ENCODE measurements at places on chromosomes 11 and 22.

DNA sequence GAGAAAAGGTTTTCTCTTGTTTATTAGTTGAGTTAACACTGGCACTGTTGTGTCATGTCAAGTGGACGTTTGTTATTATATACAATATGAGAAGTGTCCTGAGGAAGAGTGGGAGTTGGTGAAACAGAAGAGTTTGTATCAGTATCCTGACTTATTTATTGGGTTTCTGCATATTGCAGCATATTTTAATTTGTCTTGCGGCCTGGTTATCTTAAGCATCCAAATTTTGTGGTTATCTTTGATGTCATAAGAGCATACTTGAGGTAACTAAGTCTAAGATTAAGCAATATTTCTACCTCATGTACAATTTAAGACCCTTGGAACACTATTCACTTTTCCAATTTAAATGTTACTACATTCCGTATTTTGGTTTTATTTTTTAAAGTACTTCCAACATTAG is 103.5 kb downstream of the DDX10 start:
- DNase-seq = no peak

DNA sequence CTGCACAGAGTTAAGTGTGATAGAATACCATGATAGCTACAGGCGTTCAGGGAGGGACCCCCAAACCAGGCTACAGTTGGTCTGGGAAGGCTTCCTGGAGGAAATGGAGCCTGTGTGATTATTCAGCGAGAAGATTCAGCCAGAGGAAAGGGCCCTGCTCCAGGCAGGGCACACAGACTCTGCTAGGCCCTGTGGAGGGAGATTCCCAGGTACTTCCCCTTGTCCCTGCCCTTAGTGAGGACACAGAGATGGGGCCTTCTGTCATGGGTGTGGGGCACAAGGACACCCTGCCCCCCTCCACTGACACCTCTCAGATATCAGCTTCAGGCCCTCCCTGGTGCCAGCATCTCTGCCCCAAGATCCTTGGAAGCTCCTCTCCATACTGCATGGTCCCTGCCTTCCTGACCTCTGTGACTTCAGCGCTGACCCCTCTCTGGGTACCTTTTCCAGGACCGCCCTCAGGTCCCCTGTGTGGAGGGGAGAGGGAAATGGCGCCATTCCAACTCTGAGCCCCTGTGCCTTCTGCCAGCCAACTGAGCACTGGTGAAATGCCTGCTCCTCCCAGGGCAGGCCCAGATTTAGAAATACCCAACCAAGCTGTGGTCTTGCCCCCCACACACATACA is 12.6 kb upstream of the POU2F3 start:
- no peak for DNase-seq

- DNase-seq = no peak
Observed at GRCh38 chr22:30923168-30923900, 45.2 kb downstream of the MORC2 start.

GRCh38 chr22:25407226-25407858 is 157.1 kb upstream of the GRK3 start:
- no peak for DNase-seq

DNA sequence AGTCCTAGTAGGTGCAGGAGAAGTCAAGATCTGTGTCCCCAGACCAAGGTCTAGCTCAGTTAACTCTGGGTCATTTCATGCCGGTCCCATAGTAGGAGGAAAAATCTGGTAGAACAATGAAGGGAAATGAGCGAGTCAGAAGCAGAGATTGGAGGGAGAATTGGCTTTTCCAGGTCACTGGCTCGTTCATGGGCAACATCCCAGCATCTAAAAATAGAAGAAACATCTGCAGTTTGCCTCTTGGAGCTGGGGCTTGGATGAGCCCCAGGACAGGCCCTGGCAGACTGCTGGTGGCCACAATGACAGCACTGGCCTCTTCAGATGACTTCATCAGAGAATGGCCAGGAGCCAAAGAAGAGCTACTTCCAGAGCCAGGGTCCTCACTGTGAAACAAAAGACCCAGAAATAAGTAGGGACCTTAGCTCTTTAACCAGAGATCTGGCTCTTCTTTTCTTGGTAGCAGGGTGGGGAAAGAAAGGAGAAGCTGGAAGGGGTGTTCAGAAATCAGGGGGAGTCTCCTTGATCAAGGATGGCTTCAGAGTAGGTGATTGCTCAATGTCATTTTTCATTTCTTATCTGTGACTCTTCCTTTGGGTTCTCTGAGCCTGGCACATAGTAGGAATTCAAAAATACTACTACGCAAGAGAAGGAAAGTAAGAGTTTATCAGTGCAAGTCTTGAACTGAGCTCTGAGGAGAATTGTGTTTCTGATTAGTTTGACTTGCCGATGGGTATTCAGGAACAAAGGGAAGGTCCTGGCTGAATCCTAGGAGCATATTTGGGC is 102.6 kb downstream of the TMPRSS5 start:
- no peak for DNase-seq

DNA sequence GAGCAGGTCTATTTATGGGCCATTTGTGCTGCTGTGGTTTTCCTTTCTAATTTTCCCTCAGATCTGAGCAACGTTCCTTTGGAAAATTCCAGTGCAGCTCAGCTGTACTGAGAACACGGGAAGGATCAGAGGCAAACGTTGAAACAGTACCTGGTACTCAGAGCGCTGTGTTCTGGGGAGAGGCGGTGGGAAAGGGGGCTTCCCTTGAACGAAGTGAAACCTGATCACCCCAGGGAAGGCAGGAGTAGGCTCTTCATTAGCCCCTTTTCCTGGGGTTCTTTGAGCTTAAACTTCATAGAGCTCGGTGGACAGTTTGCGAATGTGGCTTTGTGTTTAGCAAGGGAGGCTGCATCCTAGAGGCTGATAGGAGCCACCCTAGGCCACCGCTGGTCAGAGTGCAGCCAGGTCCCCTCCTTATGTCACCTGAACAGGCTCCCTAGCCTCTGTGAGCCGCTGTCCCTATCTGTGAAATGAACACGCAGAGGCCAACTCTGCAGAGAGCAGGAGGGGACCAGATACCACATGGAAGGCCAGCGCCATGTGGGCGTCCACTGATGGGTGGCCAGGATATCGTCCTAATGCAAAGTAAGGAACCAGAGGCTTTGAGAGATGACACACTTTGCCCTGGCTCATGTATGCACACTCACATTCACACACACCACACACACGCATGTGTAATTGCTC is 1464.8 kb downstream of the BRD1 start:
- no peak for DNase-seq

- DNase-seq = no peak
Observed at GRCh38 chr11:17607083-17607429, 60.0 kb downstream of the OTOG start.

GRCh38 chr22:46813816-46814597 is 51.6 kb downstream of the TBC1D22A start:
- no peak for DNase-seq

GRCh38 chr11:6611092-6611962 is 689 bp downstream of the TAF10 start:
- DNase-seq = no peak

GRCh38 chr11:126525216-126525615 is 169.7 kb downstream of the ST3GAL4 start:
- DNase-seq = no peak

GRCh38 chr11:66218036-66218435 is 50.4 kb upstream of the RAB1B start:
- no peak for DNase-seq

- no peak for DNase-seq
Observed at GRCh38 chr22:28105413-28105812, 186.4 kb upstream of the PITPNB start.

GRCh38 chr11:117518455-117518854 is 190.8 kb downstream of the CEP164 start:
- no peak for DNase-seq

- DNase-seq = no peak
Observed at GRCh38 chr11:89267660-89268302, 90.1 kb downstream of the TYR start.

DNA sequence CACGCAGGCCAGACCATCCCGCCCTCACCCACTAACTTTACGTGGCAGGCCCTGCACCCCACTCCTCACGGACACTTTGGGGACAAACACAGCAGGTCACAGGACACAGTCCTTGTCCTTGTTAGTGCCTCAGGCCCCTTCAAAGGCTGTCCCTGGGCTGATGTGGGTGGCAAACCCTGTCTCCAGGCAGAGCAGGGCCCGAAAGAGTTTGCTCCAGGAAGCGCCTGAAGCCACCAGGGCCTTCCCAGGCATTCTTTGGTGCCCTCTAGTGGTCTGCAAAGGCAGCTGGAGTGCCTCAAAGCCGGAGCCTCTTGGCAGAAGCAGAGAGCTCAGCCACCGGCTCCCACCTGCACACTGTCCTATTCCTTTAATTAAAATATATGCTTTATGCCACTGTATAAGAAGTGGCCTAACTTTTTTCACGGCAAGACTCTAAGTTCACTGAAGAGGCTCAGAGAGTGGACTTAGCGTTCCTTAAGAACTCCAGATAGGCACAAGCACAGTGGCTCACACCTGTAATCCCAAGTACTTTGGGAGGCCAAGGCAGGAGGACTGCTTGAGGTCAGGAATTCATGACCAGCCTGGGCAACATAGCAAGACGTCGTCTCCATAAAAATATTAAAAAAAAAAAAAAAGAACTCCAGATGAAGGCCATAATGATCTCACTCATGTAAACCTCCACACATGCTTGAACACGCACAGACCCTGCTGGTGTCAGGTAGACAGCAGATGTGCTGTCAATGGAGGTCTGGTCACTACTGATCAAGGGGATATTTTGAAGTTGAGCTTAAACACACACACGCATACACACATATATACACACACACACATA is 11.1 kb downstream of the TXN2 start:
- DNase-seq = peak; percentile 65

DNA sequence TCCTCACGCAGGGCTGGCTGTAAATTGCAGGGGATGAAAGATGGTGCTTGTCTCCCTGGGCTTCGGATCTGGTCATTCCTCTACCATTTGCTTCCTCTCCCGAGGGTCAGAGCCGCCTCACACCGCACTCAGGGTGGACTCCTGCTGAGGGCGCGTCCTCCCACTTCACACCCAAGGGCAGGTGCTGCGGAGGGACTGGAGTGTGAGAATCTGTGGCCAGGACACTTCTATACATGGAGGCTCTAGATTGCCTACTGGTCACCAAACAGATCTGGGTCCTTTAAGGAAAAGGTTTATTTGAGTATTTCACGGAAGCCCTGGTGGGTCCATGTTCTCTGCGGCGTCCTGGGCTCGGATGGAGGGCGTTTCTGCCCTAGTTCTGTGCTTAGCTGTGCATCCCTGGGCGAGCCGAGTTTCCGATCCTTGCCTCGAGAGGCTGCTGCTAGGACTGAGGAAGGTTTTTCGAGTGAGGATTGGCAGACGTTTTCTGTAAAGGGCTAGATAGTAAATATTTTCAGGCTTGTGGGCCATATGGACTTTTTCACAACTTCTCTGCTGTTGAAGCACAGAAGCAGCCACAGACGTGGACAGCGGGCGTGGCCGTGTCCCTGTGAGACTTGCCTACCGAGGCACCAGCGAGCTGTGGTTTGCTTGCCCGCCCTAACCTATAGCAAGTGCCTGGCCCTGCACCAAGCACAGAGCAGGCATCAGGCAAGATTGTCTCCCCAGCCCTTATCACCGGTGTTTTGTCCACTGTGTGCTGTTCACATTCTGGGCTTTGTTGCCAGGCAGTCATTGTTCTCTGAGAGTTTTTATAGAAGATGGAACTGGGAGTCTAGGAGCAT is 279.0 kb downstream of the TBC1D22A start:
- no peak for DNase-seq

DNA sequence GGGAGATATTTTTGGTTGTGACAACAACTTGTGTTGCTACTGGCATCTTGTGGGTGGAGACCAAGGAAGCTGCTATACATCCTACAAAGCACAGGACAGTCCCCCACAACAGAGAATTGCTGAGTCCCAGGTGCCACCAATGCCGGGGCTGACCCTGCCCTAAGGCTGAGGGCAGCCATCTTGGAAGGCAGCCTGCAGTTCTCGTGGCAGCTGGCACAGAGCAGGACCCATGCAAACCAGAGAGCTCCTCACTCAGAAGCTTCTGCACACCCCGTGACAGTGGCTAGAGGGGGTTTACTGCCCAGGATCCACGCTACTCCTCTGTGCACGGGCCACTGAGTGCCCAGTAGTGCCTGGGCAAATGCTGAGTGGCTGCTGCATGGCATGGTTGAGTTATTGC is 143.4 kb downstream of the CTTN start:
- no peak for DNase-seq

GRCh38 chr22:27192135-27192829 is 534.9 kb downstream of the MIAT start:
- DNase-seq = no peak

- no peak for DNase-seq
Observed at GRCh38 chr11:97956904-97957303, 1063.8 kb upstream of the CNTN5 start.

GRCh38 chr22:44154436-44154942 is 26.2 kb upstream of the PARVG start:
- no peak for DNase-seq

GRCh38 chr11:88249706-88250105 is 74.5 kb upstream of the RAB38 start:
- DNase-seq = no peak

- no peak for DNase-seq
Observed at GRCh38 chr11:352456-353031, 16.8 kb upstream of the B4GALNT4 start.

- DNase-seq = no peak
Observed at GRCh38 chr11:36022882-36023281, 79.0 kb downstream of the LDLRAD3 start.

DNA sequence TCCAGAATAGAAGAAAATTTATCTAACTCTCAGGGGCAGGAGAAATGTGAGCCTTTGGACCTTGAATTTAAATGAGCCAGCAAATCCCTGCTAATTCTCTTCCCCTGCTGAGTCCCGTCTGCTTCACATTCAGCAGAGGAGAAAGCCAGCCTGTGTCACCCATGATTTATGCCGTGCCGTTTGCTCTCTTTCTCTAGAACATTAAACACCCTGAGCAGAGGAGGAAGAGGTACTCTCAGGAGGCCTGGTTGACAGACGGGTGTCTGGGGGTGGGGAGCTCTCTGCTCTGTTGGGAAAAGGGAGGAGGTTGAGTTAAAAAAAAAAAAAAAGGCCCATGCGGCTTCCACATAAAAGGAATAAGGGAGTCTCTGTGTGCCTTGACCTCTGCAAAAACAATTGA is 11.3 kb upstream of the MTMR3 start:
- DNase-seq = no peak

DNA sequence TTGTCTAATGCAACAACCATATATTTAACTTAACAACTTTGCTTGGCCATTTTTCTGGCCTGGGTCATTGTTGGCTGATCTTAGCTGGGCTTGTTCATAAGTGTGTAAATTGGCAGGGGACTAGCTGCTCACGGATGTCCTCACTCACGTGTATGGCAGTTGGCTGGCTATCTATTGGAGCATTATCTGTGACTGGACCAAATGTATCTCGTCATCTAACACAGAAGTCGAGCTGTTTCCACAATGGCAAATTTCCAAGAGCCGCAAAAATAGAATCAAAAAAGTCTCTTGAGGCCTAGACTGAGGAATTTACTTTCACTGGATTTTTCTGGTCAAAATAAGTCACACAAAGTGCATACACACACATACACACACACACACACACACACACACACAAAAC is 893.3 kb downstream of the FAM181B start:
- DNase-seq = no peak

GRCh38 chr22:19331474-19331873 is 40.0 kb upstream of the CLTCL1 start:
- DNase-seq = no peak

- DNase-seq = no peak
Observed at GRCh38 chr11:48164836-48165235, 51.8 kb upstream of the OR4B1 start.

- DNase-seq = no peak
Observed at GRCh38 chr11:24588081-24588480, 91.2 kb downstream of the LUZP2 start.
